Spinal cord (tissue), 10 donors: ENCODE measurements at places on chromosomes 5 and 9.

GRCh38 chr5:91053741-91054025, 329.4 kb downstream of the ARRDC3 start:
- no peaks in the 10 kb centered on the region for H3K4me1 ChIP-seq
- no peak for DNase-seq
- H3K4me3 ChIP-seq, result no peak overlapping the region
- H3K27ac ChIP-seq, result no peak overlapping the region
- no peaks in the 10 kb centered on the region for H3K27me3 ChIP-seq
- H3K36me3 ChIP-seq, result no peaks in the 10 kb centered on the region

DNA sequence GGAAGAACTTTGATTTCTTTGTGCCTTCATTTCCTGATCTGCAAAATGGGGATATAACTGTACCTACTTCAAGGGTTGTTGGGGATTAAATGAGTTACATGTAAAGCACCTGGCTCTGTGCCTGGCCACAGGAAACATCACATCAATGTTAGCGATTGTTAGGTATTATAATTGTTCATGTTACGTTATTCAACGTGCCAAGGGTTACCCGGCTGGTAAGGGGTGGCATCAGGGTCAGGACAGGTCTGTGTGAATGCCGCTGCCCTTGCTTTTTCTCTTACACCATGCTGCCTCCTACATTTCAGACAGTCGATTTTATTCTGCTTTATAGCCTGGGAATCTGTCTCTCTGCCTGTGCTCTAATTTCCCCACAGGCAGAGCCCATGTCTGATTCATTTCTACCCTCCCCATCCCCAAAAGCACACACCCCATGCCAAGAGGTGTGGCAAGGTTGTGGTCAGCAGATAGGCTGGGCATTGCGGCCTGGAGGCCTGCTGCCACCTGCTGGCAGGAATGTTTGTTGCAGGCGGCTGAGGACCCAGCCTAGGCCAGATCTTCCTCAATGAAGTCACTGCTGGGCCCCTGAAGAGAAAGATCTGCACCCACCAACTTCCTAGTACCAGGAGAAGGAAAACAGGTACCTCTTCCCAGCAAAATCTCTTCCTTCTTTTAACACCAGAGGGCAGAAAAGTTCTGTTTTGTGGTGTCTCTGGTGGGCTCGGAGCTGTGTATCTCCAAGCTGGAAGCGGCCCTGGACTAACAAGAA, 5.3 kb downstream of the ANKS6 start:
- DNase-seq, result peak; percentile 55
- peaks cover 23% of the 10 kb centered on the region for H3K4me1 ChIP-seq
- peak overlapping the region; percentile 45 for H3K27ac ChIP-seq
- H3K36me3 ChIP-seq, result peaks cover 17% of the 10 kb centered on the region
- no peak overlapping the region for H3K4me3 ChIP-seq
- H3K27me3 ChIP-seq, result no peaks in the 10 kb centered on the region

DNA sequence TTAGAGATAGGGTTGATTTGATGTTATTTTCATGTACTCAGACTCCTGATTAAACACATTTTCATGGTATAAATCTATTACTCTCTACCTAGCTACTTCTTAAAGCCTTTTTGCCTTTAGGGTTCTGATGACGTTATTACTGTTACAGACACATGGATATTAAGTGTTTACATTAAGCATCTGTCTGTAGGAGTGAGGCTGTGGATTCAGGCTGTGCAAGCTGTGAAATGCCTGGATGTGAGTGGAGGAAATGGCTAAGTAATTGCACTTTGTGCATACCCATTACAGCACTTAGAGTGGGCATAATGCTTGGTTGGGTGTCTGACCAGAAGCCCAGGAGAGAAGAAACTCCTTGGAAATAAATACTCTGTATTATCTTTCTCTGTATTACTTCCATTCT, 186.8 kb downstream of the SNX18 start:
- H3K4me3 ChIP-seq, result no peak overlapping the region
- no peak overlapping the region for H3K27ac ChIP-seq
- no peaks in the 10 kb centered on the region for H3K36me3 ChIP-seq

DNA sequence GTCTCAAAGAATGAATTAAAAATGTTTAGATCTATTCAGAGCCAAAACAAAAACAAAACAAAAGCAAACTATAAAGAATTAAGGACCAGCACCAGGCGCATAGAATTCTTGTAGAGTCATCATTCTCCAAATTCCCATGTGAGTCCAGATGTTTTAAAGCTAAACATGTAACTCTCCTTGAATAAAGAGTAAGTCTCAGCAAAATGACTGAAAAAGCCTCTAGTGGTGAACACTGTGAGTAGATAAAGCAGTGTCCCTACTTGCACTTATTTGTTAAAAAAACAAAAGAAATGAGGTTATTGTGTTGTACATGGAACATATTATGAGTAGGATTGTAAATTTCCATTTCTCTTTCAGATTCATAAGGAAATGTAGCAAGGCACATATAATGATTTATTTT, 44.0 kb downstream of the NNT start:
- H3K27me3 ChIP-seq, result no peaks in the 10 kb centered on the region
- no peak overlapping the region for H3K27ac ChIP-seq
- no peak for DNase-seq
- H3K4me1 ChIP-seq, result no peaks in the 10 kb centered on the region
- H3K36me3 ChIP-seq, result peaks cover 4% of the 10 kb centered on the region
- no peak overlapping the region for H3K4me3 ChIP-seq

- no peaks in the 10 kb centered on the region for H3K27me3 ChIP-seq
- no peak for DNase-seq
- H3K4me3 ChIP-seq, result no peak overlapping the region
- no peak overlapping the region for H3K27ac ChIP-seq
- no peaks in the 10 kb centered on the region for H3K4me1 ChIP-seq
Observed at GRCh38 chr9:109977521-109977920, 197.5 kb downstream of the PALM2AKAP2 start.

- H3K4me3 ChIP-seq, result no peak overlapping the region
- H3K36me3 ChIP-seq, result peaks cover 24% of the 10 kb centered on the region
- DNase-seq, result no peak
- no peaks in the 10 kb centered on the region for H3K27me3 ChIP-seq
- no peak overlapping the region for H3K27ac ChIP-seq
Observed at GRCh38 chr9:86052556-86053468, 46.5 kb downstream of the GOLM1 start.

DNA sequence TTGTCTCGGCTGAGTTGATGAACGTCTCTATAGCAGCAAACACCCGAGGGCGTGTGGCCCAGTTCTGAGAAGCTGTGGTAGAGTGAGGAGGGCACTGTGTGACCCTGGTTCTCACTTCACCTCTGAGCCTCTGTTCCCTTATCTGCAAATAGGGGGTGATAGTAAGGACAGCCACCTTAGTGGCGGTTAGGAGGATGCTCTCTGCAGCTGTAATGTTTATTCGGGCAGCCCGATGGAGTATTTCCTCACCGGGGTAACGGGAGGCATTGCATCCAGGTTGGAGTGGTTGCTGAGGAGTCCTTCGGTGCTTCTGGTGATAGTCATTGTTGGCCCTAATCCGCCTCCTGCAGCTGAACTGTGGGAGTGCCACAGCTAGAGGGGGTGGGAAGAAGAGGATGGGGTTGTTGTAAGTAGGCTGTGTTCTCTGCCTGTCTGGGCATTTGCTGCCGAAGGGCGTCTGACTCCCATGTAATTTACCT, 13.9 kb downstream of the PRRC2B start:
- no peaks in the 10 kb centered on the region for H3K36me3 ChIP-seq
- DNase-seq, result no peak
